ENCODE measurements at places on chromosomes 2 and 18. TPM values are rescaled to one million over a fixed set of nuclear protein-coding genes. Genes with fewer than 3 reads are reported as not detected.

HOXD13 gene
- total RNA-seq = not detected

- no peak for DNase-seq
These were observed 81.4 kb upstream of the LPIN2 start for GRCh38 chr18:3094338-3094684.

DNA sequence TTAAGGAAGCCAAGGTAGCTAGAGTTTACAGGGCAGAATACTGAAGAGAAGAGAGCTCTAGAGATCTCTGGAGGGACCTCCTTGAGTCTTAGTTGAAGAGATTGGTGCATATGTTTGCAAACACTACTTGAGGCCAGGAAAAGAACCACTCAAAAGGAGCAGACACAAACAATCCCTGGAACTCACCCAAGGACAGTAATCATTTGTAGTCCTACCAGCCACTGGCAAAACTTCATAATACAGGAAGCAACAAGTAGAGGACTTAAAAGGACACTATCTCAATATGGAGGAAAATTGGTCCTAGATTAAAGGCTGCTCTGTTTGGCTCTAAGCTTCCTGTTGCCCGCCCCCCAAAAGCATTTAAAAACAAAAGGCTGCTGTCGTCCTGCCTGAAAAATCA, 46.9 kb upstream of the UBXN4 start:
- no peak for DNase-seq

DNA sequence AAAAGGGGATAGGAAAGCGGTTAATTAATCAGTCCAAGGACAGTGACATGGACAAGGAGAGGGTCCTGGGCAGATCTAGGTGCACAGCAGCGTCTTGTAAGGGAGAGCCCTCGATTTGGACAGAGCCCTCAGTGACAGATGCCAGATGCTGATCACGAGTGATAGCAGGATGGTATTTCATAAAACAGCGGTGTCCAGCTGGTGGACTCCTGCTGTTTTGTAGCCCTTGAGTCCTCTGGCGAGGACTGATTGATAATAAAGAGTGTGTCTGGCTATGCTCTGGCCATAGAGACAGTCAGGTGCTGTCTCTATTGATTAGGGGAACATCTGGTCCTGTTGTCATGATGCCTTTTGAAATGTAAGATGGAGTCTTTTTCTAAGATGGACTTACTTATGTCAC, 180.7 kb downstream of the NCK2 start:
- no peak for DNase-seq

NT5DC4 gene
- not detected for total RNA-seq

- DNase-seq = no peak
These were observed 429.6 kb downstream of the NCKAP5 start for GRCh38 chr2:133138693-133139092.

DNA sequence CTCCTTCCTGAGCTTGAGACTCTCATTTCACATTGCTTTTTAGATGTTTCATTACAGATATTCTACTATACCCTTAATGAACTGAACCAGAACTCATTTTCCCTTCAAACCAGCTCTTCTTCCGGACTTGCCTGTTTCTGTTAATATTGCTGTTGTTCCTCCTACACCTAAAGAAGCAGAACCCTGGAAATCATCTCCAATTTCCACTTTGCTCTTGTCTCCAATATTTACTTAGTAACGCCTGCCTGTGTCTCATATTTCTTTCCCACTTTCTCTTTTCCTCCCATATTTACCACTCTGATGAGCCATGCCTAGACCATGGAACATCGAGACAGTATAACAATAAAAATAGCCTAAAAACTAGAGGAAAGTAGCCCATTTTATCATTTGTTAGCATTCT, 17.9 kb upstream of the GMCL1 start:
- DNase-seq = no peak

DNA sequence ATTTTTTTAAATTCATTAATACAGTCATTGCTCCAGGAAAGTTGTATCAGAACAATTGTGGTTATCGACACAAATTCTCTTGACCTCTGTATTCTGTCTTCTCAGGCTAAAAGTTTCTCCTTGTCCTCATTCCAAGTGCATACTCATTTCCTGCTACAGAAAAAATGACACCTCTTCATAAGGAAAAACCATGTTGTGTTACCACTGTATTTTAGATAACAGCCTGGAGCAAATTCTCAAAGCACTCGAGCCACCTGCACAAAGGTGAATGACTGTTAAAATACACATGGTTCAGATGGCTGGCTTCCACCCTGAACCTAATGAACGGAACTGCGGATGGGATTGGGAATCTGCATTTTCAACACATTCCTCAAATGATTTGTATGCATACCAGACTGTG, 586.5 kb downstream of the EPHA4 start:
- no peak for DNase-seq

KLHL29 gene
- total RNA-seq = 4.7 TPM

DNAH7 gene
- total RNA-seq = not detected

- no peak for DNase-seq
These were observed 6.3 kb downstream of the RNPEPL1 start for GRCh38 chr2:240574386-240575100.

DNA sequence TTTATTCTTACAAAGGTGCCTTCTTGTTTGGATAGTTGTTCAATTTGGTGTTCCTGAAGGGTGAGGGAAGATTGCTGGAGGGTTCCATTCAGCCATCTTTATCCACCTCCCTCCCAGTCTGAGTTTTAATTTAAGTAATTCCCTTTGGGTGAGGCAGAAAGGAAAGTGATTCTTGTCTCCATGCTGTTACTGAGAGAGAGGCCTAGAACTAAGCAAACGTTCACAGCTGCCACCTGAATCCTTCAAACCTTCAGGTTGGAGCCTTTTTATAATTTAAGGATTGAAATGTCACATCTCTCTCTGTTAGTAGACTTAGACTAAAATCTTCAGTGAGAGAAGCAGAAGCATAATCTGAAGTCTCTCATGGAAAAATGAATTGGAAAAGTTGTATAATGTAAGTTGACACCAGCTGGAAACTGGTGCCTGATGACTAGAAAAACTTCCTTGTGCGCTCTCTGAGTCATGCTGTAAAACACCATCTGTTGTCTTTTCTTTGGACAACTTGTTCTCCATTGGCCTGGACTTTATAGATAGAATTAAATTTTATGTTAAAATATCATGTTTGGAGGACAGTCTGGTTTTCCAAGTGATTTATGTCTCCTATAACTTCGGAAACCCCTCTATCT, 14.6 kb downstream of the STRADB start:
- no peak for DNase-seq

DNA sequence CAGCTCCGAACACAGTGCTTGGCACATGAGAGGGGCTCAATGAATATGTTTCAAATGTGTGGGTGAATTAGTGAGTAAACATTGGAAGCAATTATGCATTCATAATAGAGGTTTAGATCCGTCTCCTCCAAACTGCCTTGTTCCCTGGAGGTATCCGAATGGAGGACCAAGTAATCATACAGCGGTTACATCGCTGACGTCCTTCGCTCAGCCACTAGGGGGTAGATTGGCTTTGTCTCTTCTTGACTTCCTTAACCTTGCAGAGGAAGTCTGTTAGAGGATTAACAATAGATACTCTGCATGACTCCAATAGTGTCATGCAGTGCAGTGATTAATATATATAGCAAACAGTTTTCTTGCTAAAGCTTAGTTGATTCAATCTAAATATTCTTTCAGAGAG, 517.0 kb downstream of the PTPRM start:
- no peak for DNase-seq

DNA sequence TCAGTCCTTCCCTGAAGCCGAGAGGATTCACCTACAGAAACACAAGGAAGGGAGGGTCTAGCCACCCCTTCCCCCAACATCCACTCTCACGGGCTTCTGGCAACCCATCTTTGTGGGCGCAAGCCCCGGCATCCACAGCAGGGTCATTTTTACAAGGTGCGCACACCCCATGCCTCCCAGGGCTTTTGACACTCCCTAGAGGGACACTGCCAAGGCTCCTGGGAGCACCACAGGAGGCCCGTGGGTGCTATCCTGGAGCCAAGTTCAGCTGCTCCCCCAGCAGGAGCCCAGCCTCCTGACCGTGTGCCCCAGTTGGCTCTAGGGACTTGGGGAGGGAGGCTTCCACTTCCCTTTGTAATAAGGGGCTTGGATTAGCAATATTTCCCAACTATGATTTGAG, 251.6 kb downstream of the TNS1 start:
- no peak for DNase-seq

ANTXR1 gene
- total RNA-seq = not detected

DNA sequence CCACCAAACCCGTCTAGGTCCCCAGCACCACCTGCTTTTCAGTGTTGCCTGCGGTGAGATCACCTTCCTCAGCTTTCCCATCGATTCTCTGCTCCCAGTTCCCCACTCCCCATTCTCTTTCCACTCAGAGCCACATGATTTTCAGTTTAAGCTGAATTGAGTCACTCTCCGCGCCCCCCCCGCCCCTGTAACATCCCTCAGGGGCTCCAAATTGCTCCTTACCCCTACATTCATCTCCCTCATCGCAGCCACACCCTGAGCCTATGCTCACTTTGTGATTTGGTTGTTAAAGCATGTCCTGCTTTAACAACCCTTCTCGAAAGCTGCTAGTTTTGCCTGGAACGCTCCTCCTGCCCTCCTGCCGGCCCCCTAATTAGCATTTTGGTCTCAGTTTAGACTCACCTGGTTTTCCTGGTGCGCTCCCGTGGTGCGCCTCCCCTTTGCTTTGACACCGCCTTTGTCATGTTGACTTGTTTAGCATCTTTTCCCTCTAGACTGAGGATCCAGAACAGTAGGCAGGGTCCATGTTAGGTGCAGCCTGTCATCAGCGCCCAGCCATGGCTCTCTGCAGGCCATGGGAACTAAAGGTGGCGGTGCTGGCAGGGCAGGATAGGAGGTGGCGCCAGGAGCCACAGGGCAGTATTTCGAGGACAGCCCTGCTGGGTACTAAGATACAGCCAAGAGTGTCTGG, 60.8 kb downstream of the ST3GAL5 start:
- no peak for DNase-seq

DNA sequence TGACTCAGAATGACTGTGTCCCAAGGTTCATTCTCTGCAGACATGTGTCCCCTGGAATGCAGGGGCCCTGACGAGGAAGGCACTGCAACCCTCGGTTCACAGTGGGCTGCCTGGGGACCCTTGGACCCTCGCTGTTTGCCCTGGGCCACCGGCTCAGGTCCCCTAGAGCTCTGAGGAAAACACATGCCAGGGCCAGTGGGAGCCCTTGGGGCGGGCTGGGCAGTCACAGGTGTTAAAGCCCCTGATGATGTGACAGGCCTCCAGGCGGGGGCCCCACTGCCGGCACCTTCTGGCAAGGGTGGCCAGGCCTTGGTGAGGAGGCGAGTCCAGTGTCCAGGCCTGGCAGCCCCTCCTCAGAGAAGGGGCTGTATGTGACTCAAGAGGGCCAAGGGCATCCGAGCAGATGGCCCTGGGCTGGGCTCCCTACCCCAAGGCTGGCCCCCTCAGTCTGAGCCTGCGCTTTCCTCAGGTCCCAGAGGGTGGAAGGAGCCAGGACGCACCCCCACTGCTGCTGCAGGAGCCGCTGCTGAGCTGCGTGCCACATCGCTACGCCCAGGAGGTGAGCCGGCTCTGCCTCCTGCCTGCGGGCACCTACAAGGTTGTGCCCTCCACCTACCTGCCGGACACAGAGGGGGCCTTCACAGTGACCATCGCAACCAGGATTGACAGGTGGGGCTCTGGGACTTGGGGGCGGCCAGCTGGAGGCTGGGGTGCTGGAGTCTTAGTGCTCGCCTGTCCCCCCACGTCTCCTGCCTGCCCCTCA, 11.1 kb downstream of the CAPN10 start:
- DNase-seq = no peak

- no peak for DNase-seq
These were observed 81.8 kb downstream of the TNS1 start for GRCh38 chr2:217920879-217921603.

DNA sequence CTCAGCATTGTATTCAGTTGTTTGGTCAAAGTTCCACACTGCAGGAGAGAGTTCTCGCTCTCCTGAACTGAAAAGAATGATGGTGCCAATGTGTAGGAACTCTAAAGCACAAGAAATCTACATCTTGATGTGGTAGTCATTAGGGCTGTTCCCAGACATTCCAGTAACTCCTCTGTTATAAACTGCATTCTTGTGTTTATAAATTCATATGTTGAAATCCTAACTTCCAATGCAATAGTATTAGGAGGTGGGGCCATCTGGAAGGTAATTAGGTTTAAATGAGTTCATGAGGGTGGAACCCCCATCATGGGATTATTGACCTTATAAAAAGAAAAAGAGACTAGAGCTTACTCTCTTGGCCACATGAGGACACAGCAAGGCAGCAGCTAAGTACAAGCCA, 239.6 kb downstream of the CDH20 start:
- no peak for DNase-seq

DNA sequence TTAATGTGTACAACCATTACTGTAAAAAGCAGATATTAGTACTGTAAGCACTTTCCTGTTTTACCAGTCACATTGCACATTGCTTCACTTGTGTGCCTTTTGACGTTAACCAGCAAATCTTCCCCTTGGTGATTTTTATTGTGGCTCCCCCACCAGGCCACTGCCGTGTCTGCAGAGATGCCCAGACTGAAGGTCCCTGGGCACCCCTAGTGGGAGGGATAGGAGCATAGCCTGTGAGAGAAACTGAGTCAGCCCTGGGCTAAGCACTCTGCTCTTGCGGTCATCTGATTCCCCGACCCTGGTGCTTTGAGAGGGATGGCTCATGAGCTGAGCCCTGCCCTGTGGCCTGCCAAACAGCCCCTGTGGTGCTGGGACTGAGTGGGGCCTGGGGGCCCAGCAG, 73.4 kb downstream of the INPP4A start:
- DNase-seq = no peak

PCBP1 gene
- 339 TPM for total RNA-seq

DNA sequence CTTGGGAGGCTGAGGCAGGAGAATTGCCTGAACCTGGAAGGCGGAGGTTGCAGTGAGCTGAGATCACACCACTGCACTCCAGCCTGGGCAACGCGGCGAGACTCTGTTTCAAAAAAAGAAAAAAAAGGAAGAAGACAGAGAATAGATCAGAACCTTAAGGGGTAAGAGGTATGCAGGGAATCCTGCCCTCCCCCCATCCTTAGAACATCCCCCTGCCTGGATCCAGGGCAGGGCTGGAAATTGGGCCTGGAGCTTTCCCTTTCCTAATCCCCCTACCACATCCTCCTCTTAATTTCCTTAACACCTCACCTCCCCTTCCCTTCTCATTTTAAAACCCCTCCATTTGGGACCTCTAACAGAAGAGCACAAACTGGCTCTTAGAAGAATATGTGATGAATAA, 56.5 kb downstream of the RNU4ATAC start:
- no peak for DNase-seq

- DNase-seq = no peak
These were observed 23.8 kb upstream of the TTC39C start for GRCh38 chr18:23990474-23991410.

- DNase-seq = no peak
These were observed 225.3 kb downstream of the EN1 start for GRCh38 chr2:118622108-118622507.

GRCh38 chr2:241009601-241010530, 11.4 kb downstream of the SNED1 start:
- DNase-seq = peak; percentile 55

GRCh38 chr2:222479859-222480258, 55.5 kb downstream of the SGPP2 start:
- no peak for DNase-seq

GRCh38 chr18:10688766-10689165, 162.9 kb downstream of the NAPG start:
- DNase-seq = no peak

- no peak for DNase-seq
These were observed 2.1 kb downstream of the PROKR1 start for GRCh38 chr2:68645523-68645922.

GRCh38 chr2:36530178-36530982, 67.6 kb downstream of the FEZ2 start:
- DNase-seq = no peak

- no peak for DNase-seq
These were observed 160.9 kb upstream of the MEIS1 start for GRCh38 chr2:66273933-66274490.

GRCh38 chr18:31268985-31269406, 49.0 kb upstream of the DSG1 start:
- no peak for DNase-seq

REG1B gene
- total RNA-seq = not detected

Measured in activated naive CD4-positive, alpha-beta T cell treated with anti-CD3 and anti-CD28 coated beads, Interleukin-2, amount 50 U/mL, for 72 hours (primary cell).